NCI-H460 (cell line): ENCODE measurements at places on chromosomes 12 and 14. TPM values are rescaled to one million over a fixed set of nuclear protein-coding genes. Genes with fewer than 3 reads are reported as not detected.

SOAT2 gene
- not detected in 2 replicates for total RNA-seq

PTCSC3 gene
- not detected in 2 replicates for total RNA-seq

PLEK2 gene
- total RNA-seq, result 5.9 and 7.1 TPM in 2 replicates

C1QL4 gene
- 0.50 and 0.55 TPM in 2 replicates for total RNA-seq

THAP2 gene
- 9.7 and 11.8 TPM in 2 replicates for total RNA-seq

PLA2G1B gene
- total RNA-seq, result not detected in 2 replicates

CD4 gene
- not detected in 2 replicates for total RNA-seq

ARL1 gene
- total RNA-seq, result 86.9 and 90.1 TPM in 2 replicates

ETFRF1 gene
- 18.3 and 23.5 TPM in 2 replicates for total RNA-seq

FZD10 gene
- total RNA-seq, result not detected in 2 replicates

SLC25A29 gene
- total RNA-seq, result 30.0 and 34.8 TPM in 2 replicates

NXPH4 gene
- 9.7 and 10.7 TPM in 2 replicates for total RNA-seq

ABCD2 gene
- total RNA-seq, result not detected in 2 replicates

MAP1LC3B2 gene
- 0.97 TPM in 1 of 2 replicates, not detected in the other for total RNA-seq

KERA gene
- total RNA-seq, result not detected in 2 replicates

REM2 gene
- 0.32 and 0.37 TPM in 2 replicates for total RNA-seq

TMEM132C gene
- total RNA-seq, result not detected in 2 replicates

SIX1 gene
- total RNA-seq, result 8.4 and 9.6 TPM in 2 replicates

MIP gene
- total RNA-seq, result not detected in 2 replicates

DTX3 gene
- total RNA-seq, result 22.0 and 27.4 TPM in 2 replicates

CCDC38 gene
- 0.89 and 0.92 TPM in 2 replicates for total RNA-seq

CYP46A1 gene
- 0.02 TPM in 1 of 2 replicates, not detected in the other for total RNA-seq

INHBC gene
- total RNA-seq, result not detected in 2 replicates

ABHD12B gene
- not detected in 2 replicates for total RNA-seq

GLIPR1L1 gene
- not detected in 2 replicates for total RNA-seq

RBM25 gene
- 30.0 and 35.0 TPM in 2 replicates for total RNA-seq

IL26 gene
- not detected in 2 replicates for total RNA-seq

HHIPL1 gene
- total RNA-seq, result 0.84 and 1.0 TPM in 2 replicates

RAPGEF3 gene
- 7.6 and 10.8 TPM in 2 replicates for total RNA-seq

THTPA gene
- total RNA-seq, result 15.3 and 23.6 TPM in 2 replicates

ADAM21 gene
- total RNA-seq, result 0.27 TPM in 1 of 2 replicates, not detected in the other
